K562 (cell line): ENCODE measurements at places on chromosomes 16 and 17. TPM values are rescaled to one million over a fixed set of nuclear protein-coding genes. Genes with fewer than 3 reads are reported as not detected.

DDX28 gene
- 22.5 and 24.5 TPM in 2 replicates for total RNA-seq

ANKRD40CL gene
- not detected in 2 replicates for total RNA-seq

EFCAB3 gene
- total RNA-seq: not detected in 2 replicates

CDK5RAP3 gene
- total RNA-seq: 113 and 131 TPM in 2 replicates

JPH3 gene
- total RNA-seq: 0.07 TPM in 1 of 2 replicates, not detected in the other

DNA sequence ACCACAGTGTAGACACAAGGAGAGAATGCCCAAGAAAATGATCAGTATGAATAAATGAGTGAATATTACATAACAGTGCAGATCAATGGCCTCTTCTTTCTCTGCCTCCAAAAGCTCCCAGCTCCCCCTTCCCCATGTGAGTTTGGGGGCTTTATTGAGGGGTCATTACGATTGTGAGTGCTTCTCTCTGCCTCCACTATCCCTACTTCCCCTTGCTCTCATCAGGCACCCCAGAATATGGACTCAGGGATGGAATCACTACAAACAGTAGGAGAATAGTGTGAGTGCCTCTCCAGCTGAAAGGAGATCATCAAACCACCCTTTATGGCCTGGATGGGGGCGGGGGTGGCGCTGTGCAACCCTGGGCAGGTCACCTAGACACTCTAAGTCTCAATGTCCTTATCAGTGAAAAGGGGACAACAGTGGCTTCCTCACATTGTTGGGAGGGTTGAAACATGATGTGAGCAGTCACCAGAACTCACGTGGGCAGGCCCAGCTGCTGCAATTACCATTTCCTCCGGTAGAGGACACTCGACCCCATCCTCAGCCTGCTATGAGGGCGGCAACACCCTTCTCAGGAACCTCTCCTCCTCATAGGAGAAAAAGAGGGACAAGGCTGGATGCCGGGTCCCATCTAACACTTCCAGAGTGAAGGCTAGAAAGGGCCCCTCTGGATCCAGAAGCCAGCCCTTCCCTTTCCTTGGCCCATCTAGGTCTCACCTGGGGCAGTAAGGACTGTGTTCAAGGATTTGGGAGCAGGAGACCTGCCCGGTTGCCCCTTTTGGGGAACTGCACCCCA, 2.1 kb upstream of the EPOP start:
- DNase-seq: peak; percentile 89
- H3K27ac ChIP-seq: peak overlapping the region; percentile 27; the same call in 1 of the 3 replicates
- peaks cover 27% of the 10 kb centered on the region for H3K4me1 ChIP-seq
- H3K36me3 ChIP-seq: no peaks in the 10 kb centered on the region
- no peak overlapping the region for H3K4me3 ChIP-seq
- H3K27me3 ChIP-seq: no peaks in the 10 kb centered on the region

DNA sequence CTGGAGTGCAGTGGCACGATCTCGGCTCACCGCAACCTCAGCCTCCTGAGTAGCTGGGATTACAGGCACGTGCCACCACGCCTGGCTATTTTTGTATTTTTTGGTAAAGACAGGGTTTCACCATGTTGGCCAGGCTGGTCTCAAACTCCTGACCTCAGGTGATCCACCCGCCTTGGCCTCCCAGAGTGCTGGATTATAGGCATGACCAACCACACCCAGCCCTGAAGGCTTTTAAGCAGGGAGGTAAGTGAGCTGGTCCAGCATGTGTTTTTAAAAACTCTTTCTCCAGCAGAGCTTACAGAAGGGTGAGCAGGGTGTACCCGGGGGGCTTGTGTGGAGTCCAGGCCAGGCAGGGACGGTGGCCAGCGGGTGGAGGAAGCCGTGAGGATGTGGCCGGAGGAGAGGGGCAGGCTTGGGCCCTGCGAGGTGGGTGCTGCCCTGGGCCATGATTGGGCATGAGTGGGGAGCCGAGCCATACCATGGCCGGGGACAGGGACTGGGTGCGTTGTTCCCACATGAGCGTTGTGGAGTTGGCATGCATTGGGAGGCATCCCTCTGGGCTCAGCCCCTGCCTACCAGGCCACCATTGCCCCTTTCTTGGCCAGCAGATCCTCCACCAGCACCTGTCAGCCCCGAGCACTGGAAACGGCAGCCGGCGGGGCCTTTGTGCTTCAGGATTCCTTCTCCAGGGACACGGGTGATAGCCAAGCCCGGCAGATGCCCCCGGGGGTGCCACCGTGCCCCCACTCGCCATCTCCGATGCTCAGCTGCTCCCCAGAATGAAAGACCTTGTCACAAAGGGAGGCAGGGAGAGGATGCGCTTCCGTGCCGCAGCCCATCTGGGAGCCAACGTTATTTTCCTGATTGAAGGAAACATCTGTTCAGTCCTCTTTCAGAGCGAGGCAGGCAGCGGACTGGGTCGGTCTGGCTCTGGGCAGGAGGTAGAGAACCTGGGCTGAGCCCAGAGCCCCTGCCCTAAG, 64.5 kb downstream of the RAI1 start:
- peaks cover 2% of the 10 kb centered on the region; the same call in 2 of the 3 replicates for H3K4me1 ChIP-seq
- no peaks in the 10 kb centered on the region for H3K36me3 ChIP-seq
- no peaks in the 10 kb centered on the region for H3K27me3 ChIP-seq
- H3K4me3 ChIP-seq: no peak overlapping the region
- DNase-seq: no peak

GRCh38 chr17:69760562-69760961, 314.5 kb upstream of the KCNJ16 start:
- no peak overlapping the region for H3K4me3 ChIP-seq
- no peak for DNase-seq
- no peak overlapping the region for H3K27ac ChIP-seq
- no peaks in the 10 kb centered on the region for H3K36me3 ChIP-seq
- no peaks in the 10 kb centered on the region for H3K4me1 ChIP-seq

GRCh38 chr16:81873843-81874752, 95.0 kb downstream of the PLCG2 start:
- peaks cover 45% of the 10 kb centered on the region for H3K27me3 ChIP-seq
- no peak overlapping the region for H3K27ac ChIP-seq
- no peaks in the 10 kb centered on the region for H3K36me3 ChIP-seq
- H3K4me1 ChIP-seq: 0 out of 3 replicates have a peak, but pooled peaks cover 5% of the 10 kb centered on the region

DNA sequence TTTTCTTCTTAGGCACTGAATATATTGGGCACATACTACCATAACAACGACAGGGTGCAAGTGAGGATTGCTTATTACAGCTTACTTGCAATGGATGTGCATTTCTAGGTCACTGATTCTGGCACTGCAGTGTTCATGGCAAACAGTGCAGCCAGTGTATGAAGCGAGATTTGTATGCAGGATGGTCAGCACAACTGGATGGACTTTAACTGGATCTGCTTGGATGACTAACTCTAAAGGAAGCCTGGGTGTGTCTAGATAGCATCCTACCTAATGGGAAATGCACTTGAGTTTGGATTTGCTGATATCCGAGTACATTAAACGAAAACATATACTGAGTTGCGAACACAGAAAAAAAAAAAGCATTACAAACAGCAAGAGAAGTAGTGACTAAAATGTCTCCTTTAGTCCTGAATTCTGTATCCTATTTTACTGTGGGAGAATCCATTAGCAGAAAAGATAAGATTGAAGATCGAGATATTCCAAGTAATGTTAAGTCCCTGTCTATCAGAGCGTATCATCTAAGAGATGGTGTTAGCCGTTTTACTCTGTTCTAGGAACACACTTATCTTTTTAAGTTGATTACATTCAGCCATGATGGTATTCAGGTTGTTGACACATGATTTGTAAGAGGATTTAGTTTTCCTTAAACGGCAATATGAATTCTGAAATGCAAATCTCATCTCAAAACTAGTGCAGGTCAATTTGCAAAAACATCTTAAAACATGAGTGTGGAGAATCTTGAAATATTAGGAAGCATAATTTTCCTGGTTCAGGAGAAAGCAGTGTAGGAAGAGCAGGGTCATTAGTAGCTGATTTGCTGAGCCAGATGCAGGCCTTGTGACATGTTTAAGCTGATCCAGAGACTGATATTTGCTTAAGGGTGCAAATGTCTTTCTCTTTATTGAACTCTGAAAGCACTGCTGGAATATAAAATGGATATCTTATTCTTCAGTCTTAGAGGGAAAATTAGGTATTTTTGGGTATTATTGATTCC, 142.6 kb upstream of the CPHXL start:
- no peak for DNase-seq
- no peaks in the 10 kb centered on the region for H3K36me3 ChIP-seq
- H3K4me1 ChIP-seq: no peaks in the 10 kb centered on the region
- no peak overlapping the region for H3K27ac ChIP-seq
- H3K27me3 ChIP-seq: no peaks in the 10 kb centered on the region
- no peak overlapping the region for H3K4me3 ChIP-seq

DNA sequence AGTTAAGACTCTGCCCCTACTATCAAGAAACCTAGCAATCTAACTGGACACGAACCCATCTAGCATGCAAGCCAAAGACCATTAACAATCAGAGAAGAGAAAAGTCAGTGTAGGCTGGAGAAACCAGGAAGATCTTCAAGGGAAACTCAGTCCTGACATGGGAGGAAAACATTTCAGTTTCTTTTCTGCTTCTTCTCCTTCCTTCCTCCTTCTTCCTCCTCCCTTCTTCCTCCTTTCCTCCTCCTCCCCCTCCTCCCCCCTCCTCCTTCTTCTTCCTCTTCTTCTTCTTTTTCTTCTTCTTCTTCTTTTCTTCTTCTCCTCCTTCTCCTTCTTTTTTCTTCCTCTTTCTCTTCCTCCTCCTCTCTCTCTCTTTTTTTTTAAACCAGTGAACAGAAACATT, 29.6 kb upstream of the SHISA9 start:
- peaks cover 2% of the 10 kb centered on the region; the same call in 2 of the 3 replicates for H3K27me3 ChIP-seq
- no peaks in the 10 kb centered on the region for H3K36me3 ChIP-seq
- no peaks in the 10 kb centered on the region for H3K4me1 ChIP-seq
- H3K27ac ChIP-seq: no peak overlapping the region
- no peak for DNase-seq
- H3K4me3 ChIP-seq: no peak overlapping the region

- no peak overlapping the region for H3K27ac ChIP-seq
- no peak overlapping the region for H3K4me3 ChIP-seq
- no peaks in the 10 kb centered on the region; the same call in 1 of the 2 replicates for H3K27me3 ChIP-seq
- no peaks in the 10 kb centered on the region for H3K4me1 ChIP-seq
- no peak for DNase-seq
- H3K36me3 ChIP-seq: no peaks in the 10 kb centered on the region
These were observed 138.5 kb downstream of the WSCD1 start for GRCh38 chr17:6208608-6209180.

- no peak for DNase-seq
- peaks cover 12% of the 10 kb centered on the region; the same call in 2 of the 3 replicates for H3K36me3 ChIP-seq
- H3K27me3 ChIP-seq: peaks cover 3% of the 10 kb centered on the region; the same call in 1 of the 3 replicates
- no peak overlapping the region for H3K27ac ChIP-seq
These were observed 3.6 kb downstream of the HSF5 start for GRCh38 chr17:58484600-58484999.
